ENCODE measurements at places on chromosomes 11 and 22. TPM values are rescaled to one million over a fixed set of nuclear protein-coding genes. Genes with fewer than 3 reads are reported as not detected.

The ROBO4 gene
- total RNA-seq: 0.17 TPM

The FOLR2 gene
- total RNA-seq: not detected

The SLC22A24 gene
- total RNA-seq: not detected

The MS4A12 gene
- total RNA-seq: not detected

The ZNF280B gene
- not detected for total RNA-seq

The OR52E8 gene
- not detected for total RNA-seq

The OR8G5 gene
- total RNA-seq: not detected

The OR4D5 gene
- not detected for total RNA-seq

The DERL3 gene
- 3.0 TPM for total RNA-seq

The TSKU gene
- 12.5 TPM for total RNA-seq

All from motor neuron (in vitro differentiated cells).